T-helper 2 cell treated with Interferon-gamma antibody and Interleukin-4, amounts not matched to agents 5 μg/mL and 100 μg/mL, for 36 hours (primary cell): ENCODE measurements at places on chromosomes 5 and 9.

DNA sequence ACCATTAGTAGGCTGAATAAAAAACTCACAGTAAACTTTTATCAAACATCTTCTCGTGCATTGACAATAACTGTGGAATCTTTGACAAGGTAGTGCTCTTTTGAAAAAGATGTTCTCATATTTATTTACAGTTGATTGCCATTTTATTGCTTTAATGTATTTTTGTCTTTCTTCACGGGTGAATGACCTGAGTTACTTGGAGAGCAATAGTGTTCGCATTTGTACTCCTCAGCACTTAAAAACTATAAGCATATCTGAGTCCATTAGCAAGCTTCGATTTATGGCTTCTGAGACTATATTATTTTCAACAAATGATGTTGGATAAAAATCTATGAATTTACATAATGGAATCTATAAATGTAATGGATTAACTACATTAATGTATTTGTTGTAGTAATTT lies 1012.3 kb downstream of the CDH9 start:
- DNase-seq, result no peak

DNA sequence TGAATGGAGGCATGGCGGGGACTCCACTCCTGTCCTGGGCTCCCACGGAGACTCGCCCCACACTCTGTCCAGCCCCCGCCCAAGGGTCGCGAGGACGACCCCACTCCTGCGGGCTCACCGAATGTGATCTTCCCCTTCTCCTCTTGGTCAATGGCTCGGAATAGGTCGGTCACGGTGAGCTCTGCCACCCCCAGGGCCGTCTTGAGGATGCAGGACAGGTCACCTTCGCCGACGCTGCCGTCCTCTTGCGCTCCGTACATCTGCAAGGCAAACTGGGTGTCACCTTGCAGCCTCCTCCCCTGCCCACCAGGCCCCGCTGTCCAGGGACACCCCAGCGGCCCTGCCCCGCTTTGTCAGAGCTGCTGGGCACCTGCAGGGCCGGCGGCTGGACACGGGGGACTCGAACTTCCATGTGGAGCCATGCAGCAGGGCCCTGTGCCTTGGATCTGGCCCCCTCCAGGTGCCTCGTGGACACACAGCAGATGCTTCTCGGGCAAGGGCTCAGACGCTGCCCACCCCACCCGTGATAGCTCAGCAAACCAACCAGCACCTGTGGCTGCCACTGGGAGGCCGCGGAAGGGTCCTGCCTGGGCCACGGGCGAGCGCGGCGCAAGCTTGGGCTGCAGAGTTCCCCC lies 21.5 kb upstream of the SLC6A3 start:
- DNase-seq, result no peak

DNA sequence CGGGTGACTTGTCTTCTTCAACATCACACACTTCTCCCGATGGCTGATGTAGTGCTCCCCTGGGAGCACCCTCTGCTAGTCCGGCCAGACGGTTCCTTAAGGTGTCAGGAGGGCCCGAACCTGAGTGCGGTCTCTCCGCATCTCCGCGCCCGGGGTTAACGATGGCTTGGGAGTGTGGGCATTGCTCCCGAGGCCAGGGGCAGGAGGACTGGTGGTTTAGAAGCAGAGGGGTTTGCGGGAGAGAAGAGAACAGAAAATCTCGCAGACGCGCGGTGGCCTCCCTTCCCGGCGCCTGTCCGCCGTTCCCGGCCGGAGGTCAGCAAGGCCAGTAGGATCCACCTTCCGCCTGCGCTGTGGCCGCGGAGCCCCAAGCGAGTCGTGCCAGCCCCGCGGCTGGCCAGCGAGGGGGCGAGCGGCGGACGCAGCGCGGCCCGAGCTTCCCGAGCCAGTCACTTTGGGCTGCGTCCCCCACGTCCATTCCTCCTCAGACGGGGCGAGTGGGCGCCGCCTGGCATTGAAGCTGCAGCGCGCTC lies 700 bp downstream of the CDO1 start:
- no peak for DNase-seq

- DNase-seq, result peak; percentile 11
Measured at GRCh38 chr5:107388141-107388861, 282.4 kb downstream of the EFNA5 start.

DNA sequence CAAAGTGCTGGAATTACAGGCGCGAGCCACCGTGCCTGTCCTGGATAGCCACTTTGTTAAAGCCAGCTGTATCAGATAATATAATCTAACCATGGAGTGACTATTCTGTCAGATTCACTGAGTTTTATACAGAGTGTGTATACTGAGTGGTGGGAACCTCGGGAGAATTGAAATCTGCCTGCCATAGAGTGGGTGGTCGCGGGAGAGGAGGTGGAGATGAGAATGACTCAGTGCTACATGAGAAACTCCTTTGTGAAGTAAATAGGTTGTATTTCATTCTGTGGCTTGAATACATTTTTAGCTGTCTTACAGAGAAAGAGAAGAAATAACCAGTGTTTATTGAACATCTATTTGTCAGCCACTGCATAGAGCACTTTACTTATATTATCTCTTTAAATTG lies 26.4 kb downstream of the ATP6V0E1 start:
- DNase-seq, result peak; percentile 25

- DNase-seq, result no peak
Measured at GRCh38 chr5:96703995-96704394, 41.8 kb downstream of the CAST start.

DNA sequence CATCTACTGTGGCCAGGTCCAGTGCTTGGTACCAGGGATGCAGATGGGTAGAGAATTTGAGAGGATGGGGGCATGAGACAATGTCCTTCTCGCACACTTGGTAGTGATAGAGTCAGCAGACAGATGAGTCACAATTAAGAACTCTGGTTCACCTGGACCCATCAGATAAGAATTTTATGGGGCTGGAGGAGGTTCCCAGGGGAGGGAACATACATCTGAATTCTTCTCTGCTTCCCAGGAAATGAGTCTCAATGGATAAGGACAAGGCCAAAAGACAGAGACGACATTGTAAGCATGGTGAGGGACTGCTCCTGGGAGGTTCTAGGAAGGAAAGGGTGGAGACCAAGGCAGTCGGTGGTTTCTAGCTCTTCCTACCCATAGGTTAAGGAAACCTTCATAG lies 5.3 kb downstream of the SLC4A9 start:
- DNase-seq, result no peak

DNA sequence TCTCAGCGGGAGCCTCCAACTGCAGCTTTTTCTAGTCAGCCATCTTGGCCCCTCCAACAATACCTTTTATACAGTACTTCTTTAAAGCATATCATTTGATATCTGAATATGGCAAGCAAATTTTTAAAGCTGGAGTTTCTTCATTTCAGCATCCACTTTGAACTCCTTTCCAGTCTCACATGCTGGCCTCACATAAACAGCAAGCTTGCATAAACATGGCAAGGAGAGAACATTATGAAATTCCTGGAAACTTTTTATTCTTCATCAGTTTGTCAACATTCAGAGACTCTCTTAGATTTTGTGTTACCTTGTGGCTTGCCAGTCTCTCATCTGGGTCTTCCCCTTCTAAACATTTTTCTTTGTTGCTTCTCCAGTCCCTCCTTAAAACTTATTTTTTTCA lies 745.3 kb downstream of the NR2F1-AS1 start:
- no peak for DNase-seq

GRCh38 chr5:149584121-149584520 lies 2.8 kb downstream of the ARHGEF37 start:
- no peak for DNase-seq

- no peak for DNase-seq
Measured at GRCh38 chr5:20683241-20683940, 695.4 kb upstream of the CDH18 start.

GRCh38 chr9:98864281-98865174 lies 57.1 kb downstream of the GALNT12 start:
- no peak for DNase-seq

- DNase-seq, result no peak
Measured at GRCh38 chr9:8806150-8806549, 1006.6 kb upstream of the DMAC1 start.

DNA sequence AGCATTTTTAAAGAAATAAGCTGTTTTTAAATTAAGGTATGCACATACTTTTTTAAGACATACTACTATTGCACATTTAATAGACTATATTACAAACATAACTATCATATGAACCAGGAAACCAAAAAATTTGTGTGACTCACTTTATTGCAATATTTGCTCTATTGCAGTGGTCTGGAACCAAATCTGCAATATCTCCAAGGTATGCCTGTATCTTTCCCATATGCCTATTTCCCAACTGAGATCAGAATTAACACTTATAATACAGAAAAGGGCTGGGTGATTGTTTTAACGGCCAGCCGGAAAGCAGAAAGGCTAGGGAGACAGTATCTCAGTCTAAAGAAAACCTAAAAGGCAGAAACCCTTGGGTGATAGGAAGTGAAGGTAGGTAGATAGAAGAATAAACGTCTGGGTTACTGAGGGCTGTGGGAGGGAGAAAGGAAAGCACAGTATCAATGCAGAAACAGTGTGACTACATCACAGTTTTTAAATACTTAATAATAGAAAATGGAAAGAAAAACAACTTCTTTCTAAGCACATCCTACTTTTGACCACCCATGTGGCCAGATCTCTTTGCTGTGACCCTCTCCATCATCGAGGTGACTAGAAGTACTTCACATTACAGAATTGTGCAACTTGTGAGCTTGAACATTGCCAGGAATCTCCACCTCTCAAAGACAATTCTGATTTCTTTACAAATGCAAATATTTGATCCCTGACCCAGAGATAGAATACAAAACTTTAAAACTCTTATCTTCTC lies 126.4 kb downstream of the LPAR1 start:
- DNase-seq, result no peak

DNA sequence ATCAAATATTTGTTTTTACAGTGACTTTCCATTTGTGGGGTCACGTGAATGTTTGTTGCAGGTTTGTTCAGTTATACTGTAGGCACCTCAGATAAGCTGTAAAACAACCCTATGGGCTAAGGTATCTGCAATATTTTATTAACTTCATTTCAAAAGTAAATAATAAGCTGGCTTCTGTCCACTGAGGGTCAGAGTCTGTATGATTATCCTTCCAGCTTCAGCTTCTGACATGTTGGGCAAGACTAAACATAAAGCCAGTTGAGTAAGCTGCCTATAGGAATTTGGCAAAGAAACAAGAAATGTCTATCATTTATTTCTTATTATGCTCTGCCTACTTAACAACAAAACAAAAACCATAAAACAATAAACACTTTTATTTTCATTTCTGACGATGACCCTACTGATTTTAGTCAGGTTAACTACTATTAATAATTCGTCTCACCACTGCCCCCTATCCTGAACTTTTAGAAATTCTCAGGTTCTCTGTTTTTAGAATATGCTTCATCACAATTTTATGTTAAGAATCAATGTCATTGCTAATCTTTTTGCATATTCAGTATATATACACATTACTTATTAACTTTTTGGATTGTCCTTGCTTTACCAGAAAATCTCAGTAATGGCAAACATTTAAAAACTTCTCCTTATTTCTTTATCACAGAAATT lies 413.6 kb upstream of the ADAMTSL1 start:
- DNase-seq, result no peak

DNA sequence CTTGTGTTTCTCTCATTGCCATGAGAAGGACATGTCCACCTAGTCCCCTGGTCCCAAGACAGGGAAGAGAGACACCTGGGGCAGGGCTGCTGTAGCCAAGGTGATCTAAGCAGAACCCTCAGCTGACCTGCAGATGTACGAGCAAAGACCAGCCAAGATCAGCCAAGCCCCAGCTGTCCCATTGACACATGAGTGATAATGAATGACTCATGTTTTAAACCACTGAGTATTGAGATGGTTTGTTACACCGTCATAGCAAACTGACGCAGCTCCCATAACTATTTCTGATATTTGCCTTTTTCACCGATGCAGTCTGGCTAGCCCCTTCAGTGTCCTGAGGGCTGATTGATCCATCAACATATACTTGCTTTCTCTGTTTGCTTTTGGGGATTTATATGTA lies 6.7 kb downstream of the OR1K1 start:
- no peak for DNase-seq

DNA sequence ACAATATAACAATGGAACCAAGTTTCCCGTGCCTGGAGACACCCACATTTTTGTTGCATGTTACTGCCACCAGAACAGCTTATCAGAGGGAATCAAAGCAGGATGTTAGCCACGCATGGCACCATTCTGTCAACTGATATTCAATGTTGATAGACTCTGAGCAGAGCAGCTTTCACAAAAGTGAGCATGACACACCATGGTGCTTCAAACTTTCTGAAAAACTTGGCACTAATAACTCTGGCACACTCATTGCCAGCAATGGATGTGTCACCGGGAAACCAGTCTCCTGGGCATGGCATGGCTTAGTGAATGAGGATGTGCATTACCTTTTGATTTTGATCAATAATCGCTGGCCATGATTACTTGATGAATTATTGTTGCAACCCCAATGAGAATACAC lies 19.7 kb downstream of the NIPSNAP3B start:
- no peak for DNase-seq

- DNase-seq, result no peak
Measured at GRCh38 chr5:143851383-143851782, 39.4 kb downstream of the HMHB1 start.

DNA sequence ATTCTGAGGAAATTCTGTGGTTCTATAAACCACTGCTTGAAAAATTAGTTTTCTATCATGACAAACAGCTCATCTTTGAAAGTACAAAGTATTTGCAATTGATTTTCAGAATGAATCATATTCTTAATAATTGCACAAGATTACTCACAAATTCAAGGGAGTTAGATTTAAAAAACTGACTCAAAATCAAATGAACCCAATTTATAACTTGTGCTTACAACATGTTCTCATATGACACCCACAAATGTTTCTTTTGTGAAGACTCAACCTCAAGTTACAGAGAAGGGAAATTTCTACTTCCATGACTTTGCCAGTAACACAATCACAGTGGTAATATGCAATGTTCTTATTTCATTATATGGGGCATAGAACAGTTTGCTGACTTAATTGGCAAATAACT lies 272.0 kb upstream of the ACTBL2 start:
- DNase-seq, result no peak

- DNase-seq, result no peak
Measured at GRCh38 chr5:14467886-14468285, 113.7 kb upstream of the OTULINL start.

- DNase-seq, result no peak
Measured at GRCh38 chr5:99795031-99795430, 740.1 kb upstream of the FAM174A start.

DNA sequence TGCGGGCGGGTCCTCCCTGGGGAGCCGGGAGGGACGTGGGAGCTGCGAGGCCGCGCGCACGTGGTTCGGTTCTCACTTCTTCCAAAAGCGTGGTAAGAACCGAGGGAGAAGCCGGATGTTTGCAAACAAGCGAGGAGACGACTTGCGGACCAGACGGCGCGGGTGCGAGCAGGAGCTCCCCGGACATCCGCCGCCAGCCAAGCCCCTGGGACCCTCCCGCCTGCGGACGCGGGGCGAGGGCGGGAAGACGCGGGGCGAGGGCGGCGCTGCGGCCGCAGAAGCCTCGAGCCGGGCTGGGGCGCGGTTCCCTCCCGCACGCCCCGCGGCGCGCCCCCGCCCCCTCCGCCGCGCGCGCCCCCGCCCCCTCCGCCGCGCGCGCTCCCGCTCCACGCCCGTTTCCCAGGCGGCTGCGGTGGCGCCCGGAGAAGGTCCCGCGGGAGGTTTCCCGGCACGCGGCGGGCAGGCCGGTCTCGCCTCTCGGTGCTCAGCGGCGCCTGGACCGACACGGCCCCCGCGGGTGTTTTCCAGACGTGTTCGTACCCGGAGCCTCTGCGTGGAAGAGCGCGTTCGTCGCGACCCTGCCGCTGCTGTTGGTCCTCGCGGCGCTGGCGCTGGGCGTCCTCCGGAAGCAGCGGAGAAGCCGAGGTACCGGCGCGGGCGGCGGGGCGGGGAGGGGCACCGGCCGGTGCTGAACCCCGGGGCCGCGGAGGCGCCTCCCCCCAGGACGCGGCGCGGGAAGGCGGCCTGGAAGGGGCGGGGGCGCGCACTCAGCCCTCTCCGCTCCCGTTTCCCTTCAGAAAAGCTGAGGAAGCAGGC lies 12.8 kb downstream of the BTNL9 start:
- DNase-seq, result no peak
